Hematopoietic multipotent progenitor cell treated with erythropoietin and hydrocortisone succinate and interleukin-3 and kit ligand, for 15 days (in vitro differentiated cells): ENCODE measurements at places on chromosomes 16 and 17.

DNA sequence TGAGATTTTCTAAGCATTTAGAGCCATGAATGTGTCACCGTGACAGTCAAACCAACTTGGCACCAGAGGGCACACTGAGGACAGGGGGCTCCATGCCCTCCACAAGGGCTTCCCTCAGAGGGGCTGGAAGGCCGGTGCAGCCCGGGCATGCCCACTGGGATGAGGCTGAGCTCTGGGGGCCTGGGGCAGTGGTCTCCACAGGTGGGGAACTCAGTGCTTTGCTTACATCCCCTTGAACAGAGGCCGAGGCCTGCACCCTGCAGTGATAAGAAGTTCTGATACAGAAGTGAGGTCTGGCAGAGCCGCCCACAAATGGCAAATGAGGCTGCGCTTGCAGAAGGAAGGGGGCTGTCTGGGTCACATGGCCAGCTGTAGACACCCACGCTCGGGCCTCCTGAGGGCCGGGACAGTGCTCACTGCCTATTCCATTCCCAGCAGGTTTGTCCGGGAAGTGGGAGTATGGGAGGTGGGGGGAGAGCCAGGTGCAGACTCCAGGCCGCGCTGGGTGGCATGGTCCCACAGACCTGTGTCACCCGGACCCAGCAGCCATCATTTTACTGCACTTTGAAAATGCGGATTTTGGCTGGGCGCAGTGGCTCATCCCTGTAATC, 116.8 kb upstream of the CREBBP start:
- no peak for DNase-seq

- DNase-seq, result no peak
Observed at GRCh38 chr16:88739139-88739976, 33.1 kb downstream of the CTU2 start.

DNA sequence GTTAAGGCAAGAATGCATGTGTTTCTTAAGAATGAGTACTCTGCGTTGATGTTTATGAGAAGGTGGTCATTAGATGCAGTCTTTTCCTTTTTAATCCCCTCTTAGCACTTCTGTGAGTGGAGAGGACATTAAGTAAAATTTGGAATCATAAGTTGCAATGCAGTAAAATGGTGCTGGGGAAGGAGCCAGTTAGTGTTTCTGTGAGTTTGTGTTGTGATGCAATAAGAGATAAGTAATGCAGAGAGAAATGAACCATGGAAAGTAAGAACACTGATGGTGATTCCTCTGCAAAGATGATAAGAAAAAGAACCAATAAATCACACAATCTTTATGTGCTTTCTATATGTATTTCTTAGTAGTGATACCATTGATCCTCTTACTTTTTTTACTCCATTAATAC, 20.0 kb downstream of the ABHD15 start:
- DNase-seq, result no peak

GRCh38 chr17:20920095-20920814, 122.6 kb downstream of the USP22 start:
- DNase-seq, result no peak

DNA sequence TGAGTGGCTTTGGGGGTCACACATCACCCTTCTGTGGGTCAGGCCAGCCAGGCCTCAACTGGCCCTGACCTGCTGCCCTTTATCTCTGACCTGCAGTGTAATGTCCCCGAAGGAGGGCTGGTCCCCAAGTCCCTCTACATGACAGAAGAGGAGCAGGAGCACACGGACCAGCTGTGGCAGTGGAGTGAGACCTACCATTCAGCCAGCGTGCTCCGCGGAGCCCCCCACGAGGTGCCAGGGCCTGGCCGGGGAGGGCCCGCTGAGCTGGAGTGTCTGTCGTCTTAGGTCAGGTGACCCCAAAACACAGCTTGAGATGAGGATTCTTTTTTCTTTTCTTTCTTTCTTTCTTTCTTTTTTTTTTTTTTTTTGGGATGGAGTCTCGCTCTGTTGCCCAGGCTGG, 26.5 kb downstream of the NAGPA start:
- no peak for DNase-seq

DNA sequence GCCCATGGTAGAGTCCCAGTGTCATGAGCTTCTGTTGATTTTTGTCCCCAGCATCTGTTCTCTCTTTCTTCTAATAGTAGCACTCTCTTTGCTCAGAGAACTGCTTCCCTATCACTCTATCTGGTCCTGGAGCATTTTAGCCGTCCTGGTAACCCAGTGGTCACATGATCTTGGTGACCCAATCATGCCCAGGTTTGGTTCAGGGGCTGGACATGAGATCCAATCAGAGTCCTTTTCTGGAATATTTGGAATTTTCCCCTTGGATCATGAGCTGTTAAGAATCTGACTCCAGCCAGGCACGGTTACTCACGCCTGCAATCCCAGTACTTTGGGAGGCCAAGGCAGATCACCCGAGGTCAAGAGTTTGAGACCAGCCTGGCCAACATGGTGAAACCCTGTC, 197.0 kb downstream of the RAB11FIP4 start:
- DNase-seq, result no peak

DNA sequence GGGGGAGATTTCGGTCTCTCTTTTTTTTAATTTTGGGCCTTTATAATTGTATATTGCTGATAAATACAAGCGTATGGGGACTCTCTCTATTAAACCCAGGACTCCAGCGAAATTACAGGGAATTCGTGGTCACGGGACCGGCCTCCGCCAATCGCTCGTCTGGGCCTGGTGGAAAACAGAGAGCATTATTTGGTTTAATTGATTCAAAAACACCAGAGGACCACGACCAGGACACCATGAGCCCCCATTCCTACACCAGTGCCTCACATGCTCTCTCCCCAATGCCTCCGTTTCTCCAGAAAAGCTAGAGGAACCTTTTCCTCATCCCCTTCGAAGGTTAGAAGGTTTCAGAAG, at the start of gene HOXB2:
HOXB2 (minus strand) TSS at position 88 of the 354 bp plus-strand sequence. CDS start 198 bp downstream, outside the sequence.
- peak; percentile 38 for DNase-seq

DNA sequence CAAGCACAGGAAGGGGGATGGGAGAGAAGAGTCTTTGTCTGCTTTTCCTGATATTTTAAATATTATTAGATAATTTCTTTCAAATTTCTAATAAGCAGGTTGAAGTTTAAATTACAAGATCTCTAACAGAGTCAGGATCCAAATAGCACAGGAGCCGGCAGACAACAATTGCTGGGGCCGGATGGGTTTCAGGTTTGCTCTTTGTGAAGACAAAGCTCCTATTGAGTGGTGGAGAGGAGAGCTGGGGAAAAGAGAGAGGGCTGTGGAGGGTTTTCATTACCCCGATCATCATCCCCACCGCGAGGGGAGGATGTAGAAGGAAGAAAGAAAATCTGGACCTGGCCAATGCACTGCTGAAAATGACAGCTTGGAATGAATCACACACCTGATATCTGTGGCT, 197.3 kb downstream of the SOX9 start:
- DNase-seq, result no peak
